GM04504 (cell line): ENCODE measurements at places on chromosomes 7 and 10.
A peak's percentile ranks its signal among the peaks of the same experiment; 100 is the strongest.

DNA sequence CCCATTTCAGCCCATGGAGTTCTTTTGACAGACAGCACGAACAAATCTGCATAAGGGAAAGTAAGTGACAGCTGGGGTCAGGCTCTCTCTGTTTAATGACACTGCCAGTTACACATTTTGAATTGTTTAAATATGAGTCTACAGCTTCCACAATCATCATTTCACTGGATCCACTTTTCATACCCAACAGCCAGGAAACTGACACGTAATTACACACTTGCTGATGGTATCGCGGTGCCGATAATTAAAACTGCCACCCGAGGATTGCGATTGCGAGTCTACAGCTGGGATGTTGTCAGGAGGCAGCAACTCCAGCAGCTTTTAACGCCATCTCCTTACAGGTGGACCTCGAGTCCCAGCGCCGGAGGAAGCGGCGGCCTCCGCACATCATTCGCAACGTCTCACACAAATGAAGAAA lies 230.8 kb upstream of the MGMT start:
- no peak for DNase-seq

GRCh38 chr10:93342366-93342765 lies 139.8 kb downstream of the MYOF start:
- no peak for DNase-seq

GRCh38 chr7:113652501-113652900 lies 266.3 kb downstream of the PPP1R3A start:
- DNase-seq: no peak

GRCh38 chr7:139180700-139181311 lies 50.2 kb upstream of the UBN2 start:
- DNase-seq: no peak

GRCh38 chr10:34098821-34099567 lies 716.1 kb downstream of the PARD3 start:
- DNase-seq: no peak

DNA sequence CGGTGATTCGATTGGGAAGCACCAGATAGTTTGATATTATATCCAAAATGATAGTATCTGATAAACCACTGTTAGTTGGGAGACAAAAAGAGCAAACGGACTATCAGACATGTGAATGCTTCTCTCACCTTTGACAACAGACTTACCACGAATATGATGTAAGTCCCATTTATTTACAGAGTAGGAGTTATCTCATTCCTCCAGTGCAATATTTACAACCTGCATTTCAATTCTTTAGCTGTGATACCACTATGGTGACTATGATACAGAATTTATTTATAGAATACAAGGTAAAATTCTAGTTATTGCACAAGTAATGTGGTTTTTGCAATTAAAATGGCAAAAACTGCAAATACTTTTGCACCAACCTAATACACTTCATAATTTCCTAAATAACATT lies 61.6 kb downstream of the ESYT2 start:
- no peak for DNase-seq

DNA sequence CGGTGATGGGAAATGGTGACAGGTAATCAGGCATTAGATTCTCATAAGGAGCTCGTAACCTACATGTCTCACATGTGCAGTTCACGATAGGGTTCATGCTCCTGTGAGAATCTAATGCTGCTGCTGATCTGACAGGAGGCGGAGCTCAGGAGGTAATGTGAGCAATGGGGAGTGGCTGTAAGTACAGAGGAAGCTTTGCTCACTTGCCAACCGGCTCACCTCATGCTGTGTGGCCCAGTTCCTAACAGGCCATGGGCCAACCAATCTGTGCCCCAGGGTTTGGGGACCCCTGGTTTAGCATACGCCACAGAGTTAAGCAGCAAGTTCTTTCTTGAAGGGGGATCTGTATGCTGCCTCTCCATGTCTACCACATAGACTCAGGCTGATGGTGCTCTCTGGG lies 133.1 kb downstream of the IQUB start:
- no peak for DNase-seq

GRCh38 chr7:99099499-99100077 lies 44.3 kb downstream of the SMURF1 start:
- no peak for DNase-seq

- no peak for DNase-seq
Measured at GRCh38 chr7:137753067-137753466, 93.7 kb downstream of the DGKI start.

GRCh38 chr7:153381275-153382040 lies 621.9 kb downstream of the ACTR3B start:
- DNase-seq: no peak

DNA sequence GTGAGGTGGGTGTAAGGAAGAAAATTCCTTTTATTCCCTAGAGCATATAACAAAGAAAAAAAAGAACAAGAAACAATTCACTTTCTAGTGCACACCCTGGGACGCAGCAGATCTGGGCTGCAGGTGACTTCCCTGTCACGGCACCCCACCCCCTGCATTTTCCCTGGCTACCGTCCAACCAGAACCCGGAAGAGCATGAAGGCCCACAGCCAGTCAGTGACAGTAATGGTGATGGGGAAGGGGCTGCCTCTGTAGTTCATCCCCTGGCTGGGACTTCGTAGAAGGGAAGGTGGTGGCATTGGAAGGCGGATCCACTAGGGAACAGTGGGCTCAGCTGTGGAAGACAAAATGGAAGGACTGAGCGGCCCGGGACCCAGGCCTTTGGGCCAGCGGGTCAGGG lies 236.7 kb downstream of the BUB3 start:
- DNase-seq: no peak

- DNase-seq: no peak
Measured at GRCh38 chr7:129188372-129188891, at the start of gene SMO. SMO (plus strand) TSS chr7:129188633; CDS start chr7:129189152, 519 bp downstream.

DNA sequence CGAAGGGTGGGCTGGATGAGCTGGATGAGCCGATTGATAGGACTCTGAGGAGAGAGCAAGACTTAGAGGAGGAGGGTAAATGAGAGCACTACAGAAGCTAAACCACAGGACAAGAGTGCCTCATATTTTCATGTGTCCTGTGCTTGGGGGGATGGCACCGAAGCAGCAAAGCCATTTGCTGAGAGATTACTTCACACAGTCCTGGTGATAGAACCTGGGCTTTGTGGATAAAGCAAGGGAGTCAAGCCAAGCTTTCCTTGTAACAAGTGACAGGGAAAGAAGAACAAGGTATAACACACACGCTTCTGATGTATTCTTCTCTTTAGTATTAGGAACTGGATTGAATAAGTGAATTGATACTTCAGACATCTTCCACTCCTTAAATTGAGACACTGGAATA lies 253.7 kb downstream of the ANKRD7 start:
- no peak for DNase-seq

DNA sequence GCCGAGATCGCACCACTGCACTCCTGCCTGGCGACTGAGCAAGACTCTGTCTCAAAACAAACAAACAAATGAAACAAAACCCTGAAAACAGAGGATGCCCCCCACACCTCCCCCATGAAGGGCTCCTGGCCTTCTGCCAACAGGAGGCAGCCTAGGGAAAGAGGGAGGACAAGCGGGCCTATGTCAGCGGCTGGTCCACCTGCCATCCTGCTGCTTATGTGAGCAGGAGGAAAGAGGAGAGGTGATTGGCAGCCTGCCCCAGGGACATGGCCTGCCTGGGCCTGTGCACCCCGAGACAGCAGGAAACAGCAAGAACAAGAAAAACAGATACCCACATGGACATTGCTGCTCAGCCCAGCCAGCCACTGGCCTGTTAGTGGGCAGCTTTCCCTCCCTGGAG lies 9.1 kb upstream of the ZNF316 start:
- no peak for DNase-seq

GRCh38 chr7:121204537-121204936 lies 124.3 kb upstream of the WNT16 start:
- peak; percentile 48 for DNase-seq

DNA sequence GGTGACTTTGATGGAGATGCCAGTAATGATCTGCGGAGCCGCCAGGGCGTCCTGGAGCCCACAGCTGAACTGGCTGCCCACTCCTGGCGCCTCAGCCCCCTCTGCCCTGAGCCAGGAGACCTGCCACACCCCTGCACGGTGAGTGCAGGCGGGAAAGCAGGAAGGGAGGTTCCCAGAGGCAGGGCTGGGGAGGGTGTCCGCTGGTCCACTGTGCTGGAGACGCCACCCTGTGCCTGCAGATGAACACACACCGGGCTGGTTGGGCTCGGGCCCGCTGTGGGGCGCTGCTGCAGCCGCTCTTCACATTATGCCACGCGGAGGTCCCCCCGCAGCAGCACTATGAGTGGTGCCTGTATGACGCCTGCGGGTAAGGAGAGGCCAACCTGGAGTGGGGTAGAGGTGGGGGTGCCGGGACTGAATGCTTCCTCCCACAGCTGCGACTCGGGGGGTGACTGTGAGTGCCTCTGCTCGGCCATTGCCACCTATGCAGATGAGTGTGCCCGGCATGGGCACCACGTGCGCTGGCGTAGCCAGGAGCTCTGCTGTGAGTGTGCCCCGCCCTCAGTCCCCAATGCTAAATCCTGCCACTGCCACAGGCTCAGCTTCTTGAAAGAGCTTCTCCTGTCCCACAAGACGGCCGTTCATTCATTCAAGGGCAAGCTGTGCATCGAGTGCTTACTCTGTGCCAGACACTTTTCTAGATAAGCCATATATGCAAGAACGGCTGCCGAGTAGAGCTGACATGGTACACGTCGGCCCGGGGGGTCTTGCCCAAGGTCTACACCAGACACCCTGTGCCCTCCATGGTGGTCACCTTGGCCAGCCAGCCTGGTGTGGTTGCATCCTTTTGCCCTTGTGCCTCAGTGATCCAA lies 14.3 kb upstream of the ZNF467 start:
- no peak for DNase-seq

DNA sequence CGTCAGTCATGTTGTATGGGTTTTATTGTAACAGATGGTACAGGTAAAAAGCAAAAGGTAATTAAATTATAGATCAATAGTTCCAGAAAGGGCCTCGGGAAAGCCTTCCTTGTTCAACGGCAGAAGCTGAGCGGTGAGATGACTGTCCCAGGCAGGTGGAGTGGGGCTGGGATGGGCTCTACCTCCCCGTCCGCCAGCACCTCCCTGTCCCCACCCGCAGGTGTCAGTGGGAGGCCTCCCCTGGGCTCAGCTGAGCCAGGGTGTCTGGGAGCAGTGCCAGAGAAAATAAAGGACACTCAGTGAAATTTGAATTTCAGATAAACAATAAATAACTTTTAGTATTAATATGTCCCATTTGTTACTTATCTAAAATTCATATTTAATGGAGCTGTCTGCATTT lies 58.9 kb downstream of the CLRN3 start:
- DNase-seq: no peak

- DNase-seq: no peak
Measured at GRCh38 chr10:59903871-59904270, 2.5 kb downstream of the CCDC6 start.

GRCh38 chr7:31858055-31858454 lies 171.0 kb downstream of the PPP1R17 start:
- DNase-seq: no peak

DNA sequence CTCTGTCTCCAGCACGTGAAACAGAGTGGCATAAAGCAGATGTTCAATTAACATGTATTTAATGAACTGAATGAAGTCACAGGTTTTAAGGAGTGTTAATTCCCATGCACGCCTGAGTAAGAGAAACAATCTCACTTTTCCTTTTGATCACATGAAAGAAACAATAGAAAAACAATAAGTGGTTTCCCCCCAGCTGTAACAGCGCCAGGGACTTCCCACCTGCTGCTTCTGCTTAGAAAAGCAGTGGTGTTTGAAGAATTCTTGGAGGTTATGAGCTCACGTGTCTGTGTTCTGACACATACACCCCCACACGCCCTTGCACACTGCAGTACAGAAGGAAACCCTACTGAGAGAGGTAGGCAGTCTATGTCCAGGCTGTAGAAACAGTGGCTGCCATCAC lies 51.3 kb upstream of the FRMD4A start:
- no peak for DNase-seq

- no peak for DNase-seq
Measured at GRCh38 chr7:1996816-1997215, 235.9 kb downstream of the MAD1L1 start.

DNA sequence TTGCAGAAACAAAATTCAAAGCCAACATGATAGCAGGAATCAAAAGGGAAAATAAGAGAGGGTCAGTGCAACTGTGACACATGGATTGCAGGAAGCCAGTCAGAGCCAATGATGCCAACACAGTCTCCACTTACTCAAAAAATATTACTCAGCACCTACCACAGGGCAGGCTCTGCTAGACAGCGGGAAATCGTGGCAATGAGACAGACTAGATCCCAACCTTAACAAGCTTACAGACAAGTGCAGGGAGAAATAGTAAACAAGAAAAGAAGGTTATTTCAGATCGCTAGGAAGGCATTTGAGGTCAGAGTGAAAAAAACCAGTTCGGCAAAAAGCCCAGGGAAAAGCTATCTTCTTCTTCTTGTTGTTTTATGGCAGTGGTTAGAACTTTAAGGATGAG lies 45.2 kb upstream of the NPFFR1 start:
- no peak for DNase-seq

DNA sequence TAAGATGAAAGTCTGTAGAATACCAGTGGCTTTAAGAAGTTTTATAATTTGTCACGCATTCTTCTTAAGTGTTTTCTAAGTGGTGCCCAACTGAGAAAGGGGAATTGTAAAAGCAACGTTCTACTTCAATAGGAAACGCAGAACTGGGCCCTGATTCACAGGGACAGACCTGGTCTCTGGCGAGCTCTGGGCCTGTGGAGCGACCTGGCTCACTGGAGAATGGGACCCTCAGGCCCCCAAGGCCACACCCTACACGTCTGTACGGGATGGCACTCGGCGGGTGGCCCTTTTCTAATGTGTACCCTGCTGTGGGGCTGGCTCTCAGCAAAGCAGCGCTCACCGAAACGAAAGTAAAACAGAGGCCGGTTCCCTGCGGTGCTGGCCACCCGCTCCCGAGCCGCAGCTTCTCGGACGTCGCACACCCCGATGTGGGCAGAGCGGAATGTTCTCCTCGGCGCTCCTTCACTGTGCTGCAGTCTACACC lies 205.0 kb downstream of the DIP2C start:
- DNase-seq: no peak

- no peak for DNase-seq
Measured at GRCh38 chr10:120051671-120052070, 159.1 kb downstream of the SEC23IP start.

DNA sequence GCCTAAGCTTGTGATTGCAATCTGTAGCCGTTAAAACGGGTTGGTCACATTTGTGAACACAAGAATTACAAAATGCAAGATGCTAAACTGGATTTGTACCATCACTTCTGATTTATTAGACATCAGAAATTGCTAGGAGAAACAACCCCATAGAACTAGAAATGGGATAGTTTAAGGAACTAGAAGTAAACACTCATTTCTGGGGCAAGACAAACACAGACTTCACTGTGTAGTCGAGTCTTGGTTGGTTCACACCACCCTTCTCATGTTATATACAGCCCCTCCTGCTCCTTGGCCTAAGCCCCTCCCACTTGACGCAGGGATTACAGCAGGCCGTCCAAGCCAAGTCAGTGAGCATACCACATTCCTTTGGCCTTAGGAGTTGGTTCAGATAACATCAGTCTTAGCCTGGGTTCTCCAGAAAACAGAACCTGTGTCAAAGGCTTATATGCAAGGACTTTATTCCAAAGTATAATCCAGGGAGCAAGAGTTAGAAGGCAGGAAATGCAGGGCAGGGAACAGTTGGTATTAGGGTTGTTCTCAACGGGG lies 2.0 kb upstream of the NRAP start:
- peak; percentile 57 for DNase-seq

GRCh38 chr7:155918720-155919390 lies 106.6 kb upstream of the SHH start:
- no peak for DNase-seq

- no peak for DNase-seq
Measured at GRCh38 chr10:480928-481552, 208.4 kb downstream of the DIP2C start.
